ENCODE measurements at places on chromosomes 16 and 17.

GRCh38 chr17:68085771-68086381, 50.3 kb downstream of the KPNA2 start:
- peak; percentile 22 for DNase-seq

DNA sequence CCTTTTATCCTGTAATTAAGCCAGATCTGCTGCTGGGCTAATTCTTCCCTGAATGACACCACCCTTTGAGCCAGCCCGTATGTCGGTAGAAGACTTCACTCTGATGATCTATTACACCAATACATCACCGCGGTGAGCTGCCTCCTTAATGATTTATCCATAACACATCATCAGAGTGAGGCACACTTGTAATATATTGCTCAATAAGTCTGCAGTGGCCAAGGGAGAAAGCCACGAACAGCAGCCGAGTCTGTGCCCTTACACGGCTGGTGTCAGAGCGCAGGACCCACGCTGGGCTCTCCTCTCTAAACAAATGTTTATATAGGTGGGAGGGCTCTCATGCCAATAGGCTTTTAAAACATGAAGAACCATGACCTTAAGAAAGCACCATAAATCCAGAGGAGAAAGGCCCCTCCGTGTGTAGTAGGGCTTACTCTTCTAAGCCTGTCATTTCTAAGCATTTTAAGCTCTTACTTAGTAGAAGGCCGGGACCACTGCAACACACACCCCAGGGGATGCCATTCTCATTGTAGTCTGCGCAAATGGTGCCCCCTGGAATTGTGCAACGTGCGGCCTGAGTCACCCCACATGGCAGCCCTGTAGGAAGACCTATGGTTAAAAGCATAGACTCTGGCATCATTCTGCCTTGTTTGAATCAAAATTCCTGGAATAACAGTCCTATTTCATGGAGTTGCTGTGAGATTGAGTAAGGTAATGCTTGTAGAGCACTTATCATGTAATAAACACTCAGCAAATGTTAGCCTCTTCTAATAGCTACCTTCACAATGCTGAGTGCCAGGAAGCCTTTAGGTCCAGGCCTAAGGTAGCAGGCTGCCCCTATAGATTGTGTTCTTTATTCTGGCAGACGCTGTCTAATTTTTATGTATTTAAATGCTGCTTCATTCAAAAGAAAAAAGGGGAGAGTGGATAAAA, 26.1 kb downstream of the MRPS23 start:
- DNase-seq, result peak; percentile 9

GRCh38 chr16:55323637-55324271, at the start of gene IRX6:
TSS of gene IRX6 (plus strand) at chr16:55324203. CDS start at chr16:55325092, 889 bp downstream.
- DNase-seq, result peak; percentile 54

- peak; percentile 84 for DNase-seq
Observed at GRCh38 chr17:82332669-82333278, 792 bp downstream of the SECTM1 start.

DNA sequence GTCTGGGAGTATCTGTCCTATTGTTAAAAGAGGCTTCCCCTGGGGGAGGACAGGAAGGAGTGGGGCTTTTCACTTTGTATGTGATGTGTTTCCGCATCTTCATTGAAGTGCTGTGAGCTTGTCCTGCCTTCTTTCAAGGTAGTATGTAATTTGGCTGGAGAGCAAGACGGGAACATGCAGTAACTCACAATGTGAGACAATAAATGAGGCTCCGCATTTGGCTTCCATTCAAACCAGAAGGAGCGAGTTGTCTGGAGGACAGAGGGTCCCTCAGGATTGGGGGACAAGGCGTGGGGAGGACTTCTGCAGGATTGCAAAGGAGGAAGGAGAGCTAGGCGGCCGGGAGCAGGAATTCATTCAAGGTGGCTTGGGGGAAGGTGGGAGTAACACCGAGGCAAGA, 203.5 kb downstream of the RBFOX3 start:
- DNase-seq, result no peak

- no peak for DNase-seq
Observed at GRCh38 chr17:79681101-79681621, 49.6 kb upstream of the ENPP7 start.

DNA sequence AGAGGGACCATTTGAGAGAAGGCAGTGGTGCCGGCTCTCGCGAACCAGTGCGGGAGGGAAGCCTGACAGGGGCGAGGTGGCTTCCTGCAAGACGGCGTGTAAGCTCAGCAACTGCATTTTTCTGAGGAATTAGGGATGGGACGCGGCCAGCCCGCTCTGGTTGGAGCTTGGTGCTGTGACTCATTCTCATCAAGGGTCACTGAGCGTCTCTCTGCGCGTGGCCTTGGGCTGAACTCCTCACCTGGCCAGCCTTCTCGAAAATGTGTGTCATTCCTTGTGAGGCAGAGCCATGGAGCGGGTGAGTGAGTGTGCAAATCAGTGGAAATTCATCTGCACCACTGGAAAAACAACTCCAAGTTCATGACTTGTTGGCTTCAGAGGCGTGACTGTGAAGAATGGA, 52.8 kb downstream of the NTN1 start:
- DNase-seq, result no peak

GRCh38 chr17:19331134-19331533, 31.4 kb downstream of the B9D1 start:
- no peak for DNase-seq

DNA sequence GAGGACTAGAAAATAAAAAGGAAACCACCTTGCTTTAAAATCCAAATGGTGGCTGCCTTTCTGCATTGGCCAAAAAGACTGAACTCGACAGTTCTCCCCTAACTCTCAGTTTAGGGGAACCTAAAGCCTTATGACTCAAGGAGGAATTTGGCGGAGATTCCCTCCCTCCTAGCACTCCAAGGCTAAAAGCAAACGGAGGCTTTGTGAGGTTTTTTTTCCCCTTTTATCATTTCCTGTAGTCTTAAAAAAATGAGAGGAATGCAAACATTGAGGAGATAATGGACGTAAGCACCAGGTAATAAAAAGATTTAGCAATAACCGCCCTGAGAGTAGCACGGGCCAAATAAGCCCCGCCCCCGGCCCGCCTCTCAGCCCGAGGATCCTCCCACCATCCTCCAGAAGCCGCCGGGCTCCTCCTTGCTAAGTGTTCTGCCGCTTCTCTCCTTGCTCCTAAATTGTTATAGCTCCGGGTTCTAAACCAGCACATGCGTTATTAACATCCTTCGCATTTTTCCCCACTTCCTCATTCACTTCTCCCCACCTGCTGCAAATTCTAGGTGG, 5.8 kb upstream of the KIFC3 start:
- peak; percentile 89 for DNase-seq

DNA sequence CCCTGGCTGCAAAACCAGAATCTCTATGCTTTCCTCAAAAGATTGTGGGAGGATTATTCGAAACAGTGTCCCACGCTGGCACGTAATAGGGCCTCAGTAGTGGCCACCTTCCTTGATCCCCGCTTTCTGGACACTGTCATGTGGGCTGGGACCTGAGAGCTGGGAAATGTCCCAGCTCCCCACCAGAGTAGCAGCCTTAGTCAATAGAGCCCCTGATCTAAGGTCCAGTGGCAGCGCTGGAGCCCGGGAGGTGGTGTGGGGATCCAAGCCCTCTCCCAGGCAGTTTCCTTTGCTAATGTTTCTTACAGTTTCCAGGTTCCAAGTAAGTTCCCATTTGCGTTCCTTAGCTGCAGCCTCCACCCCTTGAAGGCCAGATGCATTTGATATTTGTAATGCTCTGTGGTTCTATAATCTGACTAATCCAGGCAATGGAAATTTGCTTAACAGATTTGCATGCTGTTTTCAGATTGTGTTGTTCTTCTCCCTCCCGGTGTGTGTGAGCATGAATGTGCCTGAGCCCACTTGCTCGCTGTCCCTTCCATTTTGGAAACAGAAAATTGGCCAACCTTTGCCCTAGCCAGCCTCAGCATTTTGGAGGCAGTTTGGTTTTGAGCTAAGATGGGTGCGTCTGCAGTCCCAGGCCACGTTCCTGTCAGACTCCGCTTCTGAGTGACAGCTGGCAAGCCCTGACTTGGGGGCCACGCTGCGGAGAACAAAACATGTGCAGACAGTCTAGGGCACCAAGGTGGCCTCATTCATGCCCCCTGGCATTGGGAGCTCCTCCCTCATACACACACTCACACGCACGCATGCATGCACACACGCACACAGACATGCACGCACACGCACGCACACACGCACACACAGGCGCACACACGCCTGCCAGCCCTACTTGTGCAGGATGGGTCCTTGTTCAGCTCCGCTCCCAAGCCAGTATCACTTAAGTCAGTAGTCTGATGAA, 69.4 kb downstream of the CCDC182 start:
- DNase-seq, result no peak

DNA sequence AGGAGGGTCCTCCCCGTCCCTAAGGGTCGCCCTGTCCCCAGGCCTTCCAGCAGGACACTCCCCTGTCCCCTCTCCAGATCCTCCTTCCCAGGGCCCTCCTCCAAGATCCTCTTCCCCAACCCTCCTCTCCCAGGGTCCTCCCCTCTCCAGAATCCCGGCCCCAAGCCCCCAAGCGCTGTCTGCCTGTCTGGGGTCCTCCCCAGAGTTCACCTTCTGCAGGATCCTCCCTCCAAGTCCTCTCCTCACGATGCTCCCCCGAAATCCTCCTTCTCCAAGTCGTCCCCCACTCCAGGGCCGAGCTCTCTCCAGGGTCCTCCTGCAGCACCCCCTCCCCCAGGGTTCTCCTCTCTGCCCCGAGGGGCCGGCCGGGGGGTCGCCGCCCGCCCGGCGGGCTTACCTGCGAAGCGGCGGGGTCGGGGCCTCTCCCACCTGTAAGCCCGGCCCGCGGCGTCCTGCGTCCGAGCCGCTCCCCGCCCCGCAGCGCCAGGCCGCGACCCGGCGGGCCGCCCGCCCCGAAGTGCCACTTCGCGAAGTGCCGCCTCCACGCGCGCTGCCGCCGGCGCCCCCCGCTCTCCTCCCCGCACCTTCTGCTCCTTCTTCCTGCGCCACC, 678 bp upstream of the BAIAP2 start:
- no peak for DNase-seq

GRCh38 chr17:73972056-73972455, 231.4 kb upstream of the RPL38 start:
- no peak for DNase-seq

DNA sequence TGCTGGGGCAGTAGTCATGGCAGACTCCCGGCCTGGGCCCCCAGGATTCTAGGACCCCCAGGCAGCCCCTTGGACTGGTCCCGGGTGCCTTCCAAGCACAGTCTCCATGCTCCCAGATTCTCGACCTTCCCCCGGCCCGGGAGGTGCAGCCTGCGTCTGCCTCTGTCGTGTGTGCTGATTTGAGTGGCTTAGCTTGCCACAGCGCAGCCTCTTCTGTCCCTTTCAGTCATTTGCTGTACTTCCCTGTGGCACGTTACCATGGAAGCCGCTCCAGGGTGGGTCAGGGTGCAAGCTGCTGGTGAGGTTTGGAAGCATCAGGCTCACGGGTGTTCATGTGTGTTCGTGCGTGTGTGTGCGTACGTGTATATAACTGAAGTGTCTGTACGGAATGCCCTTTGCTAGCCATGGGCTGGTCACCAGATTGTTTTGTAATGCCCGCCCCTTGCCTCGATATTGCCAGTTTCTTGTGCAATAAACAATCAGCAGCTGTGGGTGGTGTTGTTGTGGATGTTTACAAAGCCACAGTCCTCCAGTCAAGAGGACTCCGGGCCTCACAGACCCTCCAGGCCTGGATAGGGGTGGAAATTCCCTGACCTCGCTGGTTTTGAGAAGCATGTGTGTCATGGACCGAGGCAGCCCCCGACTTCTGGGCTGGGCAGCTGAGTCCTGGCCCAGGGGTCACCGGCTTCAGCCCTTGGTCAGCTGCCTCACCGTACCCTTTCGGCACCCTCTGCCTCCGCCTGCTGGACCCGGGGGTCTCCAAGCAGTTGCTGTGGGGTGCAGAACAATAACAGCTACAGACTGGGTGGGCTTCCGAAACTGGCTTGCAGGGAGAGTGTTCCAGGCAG, 9.7 kb upstream of the CLEC18A start:
- DNase-seq, result no peak

GRCh38 chr17:49742166-49742638, 21.7 kb downstream of the FAM117A start:
- DNase-seq, result no peak

- no peak for DNase-seq
Observed at GRCh38 chr17:1906662-1907101, 76.9 kb downstream of the RPA1 start.

- no peak for DNase-seq
Observed at GRCh38 chr17:77908501-77908900, 50.0 kb upstream of the TNRC6C start.

GRCh38 chr17:69302682-69303081, 24.3 kb downstream of the ABCA5 start:
- no peak for DNase-seq

DNA sequence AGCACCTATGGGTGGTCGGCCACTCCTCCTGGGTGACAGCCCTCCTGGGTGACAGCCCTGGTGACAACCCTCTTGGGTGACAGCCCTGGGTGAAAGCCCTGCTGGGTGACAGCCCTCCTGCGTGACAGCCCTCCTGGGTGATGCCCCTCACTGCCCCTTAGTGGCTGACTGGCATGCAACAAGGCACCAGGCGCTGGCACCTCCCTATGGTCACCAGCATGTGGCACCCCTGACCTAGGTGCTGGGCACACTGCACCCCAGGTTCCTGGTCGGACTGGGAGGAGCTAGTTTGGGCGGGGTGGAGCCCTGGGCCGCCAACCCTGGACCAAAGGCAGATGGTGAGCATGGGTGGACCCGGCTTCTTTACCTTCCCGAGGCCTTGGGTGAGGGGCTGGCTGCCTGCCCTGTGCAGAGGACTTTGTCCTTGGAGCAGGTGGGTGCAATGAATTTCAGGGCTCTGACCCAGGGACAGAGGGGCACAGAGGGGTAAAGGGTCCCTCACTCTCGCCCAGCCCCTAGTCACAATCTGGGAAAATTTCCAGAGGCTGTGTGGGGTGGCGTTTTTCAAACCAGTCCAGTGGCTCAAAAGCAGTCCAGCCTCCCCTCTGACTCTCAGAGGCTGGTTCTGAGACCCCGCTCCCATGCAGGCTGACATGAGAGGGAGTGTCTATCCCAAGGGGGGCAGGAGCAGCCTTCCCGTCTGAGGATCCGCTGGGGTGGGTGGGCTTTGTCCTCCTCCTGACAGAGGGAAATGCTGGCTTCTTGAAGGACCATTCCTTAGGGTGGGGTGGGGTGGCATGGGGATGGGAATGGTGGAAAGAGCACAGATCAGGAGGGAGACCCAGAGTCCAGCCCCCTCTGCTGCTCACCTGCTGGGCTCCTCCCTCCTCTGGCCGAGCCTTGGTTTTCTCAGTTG, 25.9 kb upstream of the TNFRSF13B start:
- no peak for DNase-seq

GRCh38 chr16:62625326-62625725, 589.1 kb upstream of the CDH8 start:
- DNase-seq, result no peak

- DNase-seq, result no peak
Observed at GRCh38 chr16:67805718-67806427, 487 bp downstream of the RANBP10 start.

DNA sequence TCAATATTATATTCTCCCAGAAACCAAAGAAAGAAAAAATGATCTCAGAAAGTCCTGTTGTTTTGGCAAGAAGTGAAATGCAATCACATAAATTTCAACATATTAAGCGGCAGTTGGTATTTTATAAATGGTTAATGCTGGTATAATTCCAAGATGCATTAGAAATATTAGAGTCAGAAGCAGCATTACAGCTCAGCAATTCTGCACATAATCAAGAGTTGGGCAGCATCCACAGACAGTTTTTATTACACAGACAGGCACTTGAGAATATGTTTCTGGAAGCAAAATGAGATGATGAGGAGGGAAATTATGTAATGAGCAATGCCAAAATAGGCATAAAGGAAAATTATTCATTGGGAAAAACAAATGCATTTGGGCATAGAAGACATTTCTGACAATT, 148.1 kb downstream of the KCNJ2 start:
- no peak for DNase-seq

GRCh38 chr16:87963400-87963799, 12.2 kb downstream of the BANP start:
- DNase-seq, result peak; percentile 92

- DNase-seq, result no peak
Observed at GRCh38 chr17:38996660-38997337, 29.6 kb upstream of the FBXO47 start.
